PC-3 (cell line): ENCODE measurements at places on chromosomes 1 and 21. TPM values are rescaled to one million over a fixed set of nuclear protein-coding genes. Genes with fewer than 3 reads are reported as not detected.

GRCh38 chr1:94934551-94934950 lies 7.6 kb upstream of the CNN3 start:
- H3K27ac ChIP-seq = no peak overlapping the region
- 0 out of 2 replicates have a peak, but pooled peaks cover 4% of the 10 kb centered on the region for H3K4me1 ChIP-seq
- no peaks in the 10 kb centered on the region for H3K36me3 ChIP-seq
- H3K27me3 ChIP-seq = no peaks in the 10 kb centered on the region

- H3K36me3 ChIP-seq = no peaks in the 10 kb centered on the region
- H3K4me3 ChIP-seq = no peak overlapping the region
- H3K4me1 ChIP-seq = peaks cover 10% of the 10 kb centered on the region; the same call in 1 of the 2 replicates
- no peak for DNase-seq
- no peaks in the 10 kb centered on the region for H3K27me3 ChIP-seq
Observed at GRCh38 chr1:203990118-203990517, 82.8 kb upstream of the SOX13 start.

GRCh38 chr1:154306151-154306550 lies 14.7 kb upstream of the AQP10 start:
- no peaks in the 10 kb centered on the region for H3K36me3 ChIP-seq
- H3K27me3 ChIP-seq = no peaks in the 10 kb centered on the region
- no peak overlapping the region for H3K27ac ChIP-seq
- H3K4me3 ChIP-seq = no peak overlapping the region
- DNase-seq = no peak
- no peaks in the 10 kb centered on the region for H3K4me1 ChIP-seq

- H3K27me3 ChIP-seq = 0 out of 2 replicates have a peak, but pooled peaks cover 4% of the 10 kb centered on the region
- no peak for DNase-seq
- no peaks in the 10 kb centered on the region for H3K4me1 ChIP-seq
- no peak overlapping the region for H3K27ac ChIP-seq
- no peaks in the 10 kb centered on the region for H3K36me3 ChIP-seq
- no peak overlapping the region for H3K4me3 ChIP-seq
Observed at GRCh38 chr1:7278827-7279765, 492.0 kb upstream of the VAMP3 start.

DNA sequence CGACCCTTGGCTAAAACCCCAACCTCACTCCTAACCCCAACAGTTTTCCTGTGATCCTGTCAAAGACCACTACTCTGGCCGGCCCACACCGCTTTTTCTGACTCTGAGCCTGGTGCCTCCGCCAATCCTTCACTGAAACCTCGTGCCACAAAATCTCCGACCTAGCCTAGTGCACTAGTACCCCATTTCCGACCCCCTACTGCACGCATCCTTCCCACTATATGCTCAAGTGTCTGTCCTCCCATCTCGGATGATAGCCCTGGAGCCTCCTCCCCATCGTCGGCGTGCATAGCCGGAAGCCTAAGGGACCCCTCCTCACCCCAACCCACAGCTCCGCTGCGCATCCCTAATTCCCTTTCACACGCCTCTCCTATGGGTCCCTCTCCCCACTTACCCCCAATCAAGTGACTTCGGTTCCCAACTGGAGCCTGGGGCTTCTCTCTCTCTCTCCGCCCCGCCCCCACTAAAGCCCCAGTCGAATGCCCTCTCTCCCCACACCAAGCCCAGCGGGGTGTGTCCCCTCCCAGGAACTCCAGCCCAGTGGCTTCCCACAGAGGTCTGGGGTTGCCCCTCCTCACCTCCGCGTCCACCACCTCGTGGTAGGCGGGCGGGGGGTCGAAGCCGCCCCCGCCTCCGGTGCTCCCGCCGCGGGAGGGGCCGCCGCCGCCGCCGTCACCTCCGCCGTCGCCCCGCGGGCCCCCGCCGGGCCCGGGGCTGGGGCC lies 791 bp downstream of the USP24 start:
- DNase-seq = peak; percentile 40
- H3K4me3 ChIP-seq = peak overlapping the region; percentile 95
- peaks cover 42% of the 10 kb centered on the region for H3K4me1 ChIP-seq
- no peaks in the 10 kb centered on the region for H3K36me3 ChIP-seq

DNA sequence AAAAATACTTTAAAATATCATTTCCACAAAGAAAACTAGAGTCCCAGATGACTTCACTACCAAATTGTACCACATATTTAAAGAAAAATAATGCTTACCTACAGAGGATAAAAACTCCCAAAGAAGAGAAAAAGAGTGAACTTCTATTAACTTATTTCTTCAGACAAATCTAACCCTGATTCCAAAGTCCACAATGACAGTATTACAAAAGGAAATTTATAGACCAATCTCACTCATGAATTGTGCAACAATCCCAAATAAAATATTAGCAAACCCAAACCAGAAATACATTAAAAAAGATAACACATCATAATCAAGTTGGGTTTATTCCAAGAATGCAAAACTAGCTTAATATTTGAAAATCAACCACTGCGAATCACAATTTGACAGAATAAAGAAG lies 161.4 kb upstream of the GALNT2 start:
- DNase-seq = no peak
- H3K4me3 ChIP-seq = no peak overlapping the region
- H3K4me1 ChIP-seq = peaks cover 6% of the 10 kb centered on the region; the same call in 1 of the 2 replicates
- H3K27me3 ChIP-seq = peaks cover 65% of the 10 kb centered on the region
- no peaks in the 10 kb centered on the region for H3K36me3 ChIP-seq

GRCh38 chr21:29394051-29394450 lies 95.3 kb downstream of the BACH1 start:
- H3K36me3 ChIP-seq = no peaks in the 10 kb centered on the region
- H3K4me3 ChIP-seq = no peak overlapping the region
- H3K4me1 ChIP-seq = no peaks in the 10 kb centered on the region
- no peak overlapping the region for H3K27ac ChIP-seq
- DNase-seq = no peak

GRCh38 chr1:198893763-198894444 lies 255.1 kb downstream of the PTPRC start:
- H3K27ac ChIP-seq = no peak overlapping the region
- no peak overlapping the region for H3K4me3 ChIP-seq
- no peaks in the 10 kb centered on the region for H3K27me3 ChIP-seq
- DNase-seq = no peak
- H3K36me3 ChIP-seq = no peaks in the 10 kb centered on the region

DNA sequence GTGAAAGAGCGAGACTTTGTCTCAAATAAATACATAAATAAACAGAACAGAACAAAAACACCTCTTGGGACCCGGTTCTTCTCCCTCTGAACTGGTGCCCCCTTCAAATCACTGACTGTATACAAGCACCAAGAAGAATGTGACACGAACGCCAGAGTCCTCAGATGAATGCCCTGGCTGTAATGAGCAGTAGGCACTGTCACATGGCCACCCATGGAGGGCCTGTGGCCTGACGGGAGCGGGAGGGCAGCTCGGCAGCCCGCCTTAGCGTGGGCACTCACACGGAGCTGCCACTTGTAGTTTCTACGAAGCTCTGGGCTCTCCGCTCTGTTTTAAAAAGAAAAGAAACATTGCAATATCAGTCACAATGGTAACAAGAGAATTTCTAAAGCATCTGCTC lies 146.0 kb downstream of the PEX14 start:
- H3K4me3 ChIP-seq = no peak overlapping the region
- H3K36me3 ChIP-seq = no peaks in the 10 kb centered on the region
- DNase-seq = no peak
- no peak overlapping the region for H3K27ac ChIP-seq
- H3K4me1 ChIP-seq = no peaks in the 10 kb centered on the region
- H3K27me3 ChIP-seq = no peaks in the 10 kb centered on the region

GRCh38 chr1:23149114-23149513 lies 19.5 kb downstream of the LUZP1 start:
- no peak overlapping the region for H3K4me3 ChIP-seq
- H3K4me1 ChIP-seq = peaks cover 5% of the 10 kb centered on the region

DNA sequence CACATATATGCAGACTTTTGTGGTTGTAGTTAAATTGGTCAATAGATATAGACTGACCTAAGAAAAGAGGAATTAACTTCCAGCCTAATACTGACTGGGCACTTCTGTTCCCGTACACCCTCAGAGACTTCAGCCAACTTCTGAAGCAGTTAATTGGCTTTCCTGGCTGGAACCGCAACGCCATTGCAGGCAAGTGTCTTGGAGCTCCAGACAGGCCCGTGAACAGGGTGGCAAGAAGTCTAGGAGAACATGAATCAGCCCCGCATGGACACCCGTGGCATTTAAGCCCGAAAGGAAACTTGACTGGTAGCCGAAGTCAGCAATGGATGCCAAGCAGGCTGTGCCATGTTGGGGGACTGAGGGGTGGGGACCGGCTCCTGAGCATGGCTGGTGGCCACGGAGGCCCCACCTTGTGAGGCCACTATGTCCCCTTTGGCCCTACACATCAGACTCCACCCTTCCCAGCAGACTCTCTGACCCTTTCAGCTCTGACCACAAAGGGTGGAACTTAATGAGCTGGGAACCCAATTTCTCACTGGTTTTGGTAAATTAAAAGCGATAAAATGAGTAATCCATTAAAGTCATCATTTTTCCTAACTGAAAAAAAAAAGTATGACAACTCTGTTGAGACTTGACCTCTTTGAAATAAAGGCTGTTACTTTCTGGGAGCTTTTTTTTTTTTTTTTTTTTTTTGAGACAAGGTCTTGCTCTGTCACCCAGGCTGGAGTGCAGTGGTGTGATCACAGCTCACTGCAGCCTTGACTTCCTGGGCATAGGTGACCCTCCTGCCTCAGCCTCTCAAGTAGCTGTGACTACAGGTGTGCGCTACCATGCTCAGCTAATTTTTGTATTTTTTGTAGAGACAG lies 54.1 kb downstream of the RUNX1 start:
- no peak for DNase-seq
- no peaks in the 10 kb centered on the region for H3K27me3 ChIP-seq
- H3K4me3 ChIP-seq = no peak overlapping the region
- H3K36me3 ChIP-seq = peaks cover 4% of the 10 kb centered on the region
- H3K27ac ChIP-seq = no peak overlapping the region

The AIRE gene
- total RNA-seq = not detected in 2 replicates

The CFHR1 gene
- total RNA-seq = not detected in 2 replicates

The ERG gene
- total RNA-seq = not detected in 2 replicates

The AQP10 gene
- total RNA-seq = not detected in 2 replicates
